ENCODE measurements at places on chromosomes 6 and 20.

DNA sequence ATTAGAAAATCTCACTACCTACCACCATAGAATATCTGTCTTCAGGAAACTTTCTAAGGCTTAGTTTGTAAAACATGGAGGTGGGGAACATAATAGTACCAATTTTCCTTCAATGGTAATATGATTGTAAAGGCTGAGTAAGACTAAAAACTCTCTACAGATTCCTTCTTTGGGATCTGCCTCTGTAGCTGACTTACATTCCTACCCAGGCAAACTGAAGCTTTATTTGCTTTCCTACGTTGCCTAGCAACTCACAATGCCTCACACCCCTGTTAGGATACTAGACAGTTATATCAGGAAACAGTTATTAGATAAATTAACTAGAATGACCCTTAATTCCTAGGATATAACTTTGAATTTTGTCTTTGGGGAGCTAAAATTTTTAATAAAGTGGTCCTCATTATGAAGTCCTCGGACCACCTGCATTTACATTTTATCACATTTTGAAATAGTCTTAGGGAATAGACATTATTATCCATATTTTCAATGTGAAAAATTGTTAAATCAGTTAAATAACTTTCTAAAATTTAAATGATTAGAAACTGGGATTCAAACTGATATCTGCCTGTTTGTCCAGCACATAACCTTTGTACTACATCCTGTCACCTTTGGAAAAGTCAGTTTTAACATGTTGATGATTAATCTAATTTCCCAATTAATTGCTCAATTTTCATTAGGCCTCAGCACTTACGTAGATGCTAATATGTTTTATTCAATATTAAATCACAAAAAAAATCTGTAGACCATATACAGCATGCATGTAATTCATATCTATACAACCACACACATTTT lies 591.4 kb downstream of the RNF144B start:
- peak; percentile 63 for DNase-seq

DNA sequence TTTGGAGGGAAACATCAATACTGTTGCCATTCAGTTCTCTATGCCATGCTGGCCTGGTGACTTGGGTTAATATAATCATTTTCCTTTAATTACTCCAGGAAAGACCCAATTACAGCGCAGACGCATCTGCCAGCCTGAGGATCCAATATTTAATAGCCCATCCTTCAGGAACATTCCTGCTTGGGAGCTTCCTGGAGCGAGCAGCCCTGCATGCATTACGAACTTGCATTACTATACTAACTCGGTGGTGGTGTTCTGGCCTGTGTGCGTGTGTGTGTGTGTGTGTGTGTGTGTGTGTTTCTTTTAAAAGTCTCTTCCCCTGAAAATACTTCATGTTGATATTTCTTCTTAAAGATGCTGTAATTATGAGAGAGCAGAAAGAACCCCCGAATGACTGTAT lies 26.5 kb downstream of the PMEPA1 start:
- DNase-seq = no peak

DNA sequence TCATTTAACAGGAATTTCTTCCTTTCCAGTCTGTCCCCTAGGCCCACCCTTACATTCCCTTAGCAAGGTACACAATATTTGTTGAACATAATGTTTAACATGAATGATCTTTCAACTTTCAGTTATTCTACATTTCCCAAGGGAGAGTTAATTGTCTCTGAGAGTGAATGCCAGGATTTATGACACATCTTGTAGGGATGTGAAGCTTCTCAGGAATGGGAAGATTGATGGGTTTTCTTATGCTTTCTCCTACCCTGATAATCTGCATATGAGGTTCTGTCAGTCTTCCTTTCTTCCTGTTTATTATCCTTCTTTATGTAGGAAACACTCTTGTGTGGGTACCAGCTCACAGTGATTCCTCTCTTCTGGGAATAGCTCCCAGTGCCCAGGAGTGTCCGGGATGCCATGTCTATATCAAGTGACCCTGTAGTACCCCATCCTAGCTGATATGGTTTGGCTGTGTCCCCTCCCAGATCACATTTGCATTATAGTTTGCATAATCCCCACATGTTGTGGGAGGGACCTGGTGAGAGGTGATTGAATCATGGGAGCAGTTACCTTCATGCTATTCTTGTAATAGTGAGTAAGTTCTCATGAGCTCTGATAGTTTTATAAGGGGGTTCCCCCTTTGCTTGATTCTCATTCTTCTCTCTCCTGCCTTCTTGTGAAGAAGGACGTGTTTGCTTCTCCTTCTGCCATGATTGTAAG lies 7.1 kb upstream of the FYN start:
- peak; percentile 71 for DNase-seq

DNA sequence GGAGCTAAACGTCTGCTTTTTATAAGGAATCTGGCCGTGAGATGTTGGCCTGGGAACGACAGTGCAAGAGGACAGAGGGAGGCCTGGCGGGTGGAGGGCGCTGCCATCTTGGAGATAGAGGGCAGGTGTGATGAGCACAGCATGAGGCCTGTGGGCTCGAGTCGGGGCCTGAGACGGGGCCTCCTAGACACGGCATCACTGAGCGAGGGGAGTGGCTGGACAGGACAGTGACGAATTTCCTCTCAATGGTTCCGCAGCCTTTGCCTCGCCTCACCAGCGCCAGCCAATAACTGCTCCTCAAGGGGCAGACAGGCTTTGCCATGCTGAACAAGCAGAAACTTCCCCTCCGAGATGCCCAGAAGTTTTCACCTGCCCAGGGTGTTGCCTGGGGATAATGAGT lies 376.7 kb downstream of the THBS2 start:
- no peak for DNase-seq

GRCh38 chr20:49508435-49509199 lies 26.1 kb upstream of the KCNB1 start:
- peak; percentile 72 for DNase-seq

GRCh38 chr6:157600807-157601206 lies 219.8 kb downstream of the ZDHHC14 start:
- no peak for DNase-seq

GRCh38 chr6:167227984-167228383 lies 63.1 kb upstream of the UNC93A start:
- no peak for DNase-seq

- no peak for DNase-seq
Observed at GRCh38 chr6:147226163-147226724, 22.0 kb downstream of the STXBP5 start.

GRCh38 chr6:95095855-95096254 lies 481.5 kb upstream of the MANEA start:
- DNase-seq = no peak

GRCh38 chr6:89642956-89643355 lies 4.4 kb upstream of the LYRM2 start:
- no peak for DNase-seq

DNA sequence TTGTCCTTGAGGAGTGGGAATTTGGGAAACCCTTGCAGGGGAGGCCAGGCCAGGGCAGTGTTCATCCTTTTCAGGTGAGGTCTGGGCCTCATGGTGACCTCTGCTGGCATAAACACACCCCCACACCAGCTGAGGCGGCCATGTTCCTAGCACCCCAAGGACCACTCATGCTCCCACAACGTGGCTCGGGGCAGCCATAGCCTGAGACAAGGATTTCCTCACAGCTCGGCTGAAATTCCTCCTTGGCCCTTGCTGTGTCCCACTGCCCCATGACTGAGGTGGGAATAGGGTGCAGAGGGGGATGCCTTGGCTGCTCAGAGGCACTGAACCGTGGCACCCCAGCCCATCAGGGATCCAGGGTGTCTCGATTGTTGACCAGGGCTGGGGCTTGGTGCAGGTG lies 27.3 kb upstream of the SPDEF start:
- no peak for DNase-seq

- no peak for DNase-seq
Observed at GRCh38 chr6:36197739-36198221, 1.2 kb downstream of the BRPF3 start.

- no peak for DNase-seq
Observed at GRCh38 chr20:34717230-34718095, 13.3 kb downstream of the TP53INP2 start.

DNA sequence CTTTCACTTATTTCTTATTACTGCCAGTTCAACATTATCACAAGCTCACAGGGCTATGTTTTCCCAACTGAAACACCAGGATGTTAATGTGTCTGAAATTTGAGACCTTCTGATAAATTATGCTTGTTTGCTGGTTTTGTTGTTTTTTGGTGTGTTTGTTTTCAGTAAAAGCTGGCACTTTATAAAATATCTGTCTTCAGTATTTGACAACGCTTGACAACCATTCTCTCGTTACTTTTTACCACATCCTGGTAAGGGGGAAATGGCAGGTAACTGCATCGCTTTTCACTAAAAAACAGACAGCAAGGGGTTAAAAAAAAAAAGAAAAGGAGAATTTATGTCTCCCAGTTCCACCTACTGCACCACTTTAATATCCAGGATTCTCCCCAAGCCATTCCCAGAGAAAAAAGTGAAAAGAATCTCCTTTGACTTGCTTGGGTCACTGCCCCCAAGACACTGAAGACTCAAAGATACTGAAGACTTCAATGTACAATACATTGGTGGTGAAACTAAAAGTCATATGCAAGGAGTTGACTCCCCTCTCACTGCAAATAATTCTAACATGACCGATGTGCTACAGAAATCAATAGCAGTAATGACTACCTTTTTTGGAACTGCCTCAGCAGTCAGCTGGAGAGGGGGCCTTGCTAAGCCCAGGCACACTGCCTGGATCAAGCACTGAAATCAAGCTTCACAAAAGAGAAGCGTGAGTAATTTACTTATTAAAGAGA lies 88.9 kb downstream of the HIVEP2 start:
- DNase-seq = no peak

DNA sequence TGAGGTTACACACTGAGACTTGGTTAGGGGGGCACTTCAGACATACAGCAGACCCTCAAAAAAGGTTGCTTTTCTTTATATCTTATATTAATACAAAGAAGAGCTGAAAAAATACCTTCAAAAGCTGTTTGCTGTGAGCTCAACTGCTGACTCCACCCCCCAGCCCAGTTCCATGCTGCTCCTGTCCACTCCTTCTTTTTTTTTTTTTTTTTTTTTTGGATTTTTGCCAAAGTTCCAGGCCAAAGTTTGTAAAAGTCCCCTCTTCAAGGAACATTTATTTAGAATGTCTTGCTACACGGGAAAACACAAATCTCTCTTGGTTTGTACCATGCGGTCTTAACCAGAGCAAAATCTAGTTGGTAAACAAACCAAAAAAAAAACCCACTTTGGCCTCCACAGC lies 85.3 kb upstream of the AKAP12 start:
- no peak for DNase-seq
